ENCODE measurements at places on chromosomes 6 and 20.

- DNase-seq, result no peak
These were observed 16.7 kb downstream of the PLAGL2 start for GRCh38 chr20:32190616-32191415.

- no peak for DNase-seq
These were observed 37.4 kb downstream of the ATXN1 start for GRCh38 chr6:16723826-16724225.

DNA sequence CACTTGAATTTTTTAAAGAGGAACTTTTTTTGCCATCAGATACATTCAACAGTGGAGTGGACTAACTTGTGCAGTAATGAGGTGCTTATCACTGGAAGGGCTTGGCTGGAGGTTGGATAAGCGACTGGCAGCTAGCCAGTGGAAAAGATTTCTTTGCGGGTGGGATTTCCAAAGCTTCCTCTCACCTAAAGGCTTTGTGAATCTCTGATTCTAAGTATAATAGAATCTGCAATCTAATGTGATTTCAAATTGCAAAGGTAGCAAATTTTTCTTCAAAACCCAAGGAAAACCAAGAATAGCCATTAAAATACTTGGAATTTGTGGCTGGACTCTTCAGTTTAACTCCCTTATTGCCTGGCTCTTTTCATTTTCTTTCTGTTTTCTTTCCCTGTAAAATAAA lies 460.4 kb upstream of the MARCKS start:
- no peak for DNase-seq

DNA sequence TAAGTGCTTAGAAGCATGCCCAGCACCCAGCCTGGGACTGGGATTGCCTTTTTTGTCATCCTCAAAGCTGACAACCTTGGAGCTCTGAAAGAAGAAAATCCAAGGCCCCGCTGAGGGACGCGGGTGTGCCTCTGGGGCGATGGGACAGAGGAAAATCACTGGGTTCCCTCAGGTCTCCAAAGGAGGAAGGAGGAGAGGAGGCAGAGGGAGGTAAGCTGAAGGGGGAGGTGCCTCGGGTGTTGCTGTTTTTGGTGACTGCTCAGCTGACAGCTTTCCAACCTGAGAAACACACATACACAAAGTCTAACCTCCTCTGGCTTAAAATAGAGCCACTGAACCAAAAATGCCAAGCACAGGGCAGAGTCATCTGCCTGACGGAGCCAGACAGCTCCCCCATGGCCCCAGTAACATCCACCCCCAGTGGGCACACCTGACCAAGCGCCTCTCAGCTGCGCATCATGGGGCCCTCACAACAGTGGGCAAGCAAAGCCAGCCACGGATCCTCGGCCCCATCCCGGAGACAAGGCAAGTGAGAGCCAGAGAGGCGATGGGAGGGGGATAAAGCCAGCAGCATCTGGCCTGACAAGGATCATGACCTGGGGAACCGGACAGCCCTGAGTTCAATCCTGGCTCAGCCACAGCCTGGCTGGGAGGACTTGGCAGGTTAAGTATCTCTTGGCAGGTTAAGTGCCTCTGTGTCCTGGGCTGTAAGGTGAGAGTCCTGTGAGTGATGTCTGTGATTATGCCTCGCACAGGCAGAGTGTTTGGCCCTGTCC lies 3.2 kb upstream of the KCNK15 start:
- DNase-seq, result no peak

DNA sequence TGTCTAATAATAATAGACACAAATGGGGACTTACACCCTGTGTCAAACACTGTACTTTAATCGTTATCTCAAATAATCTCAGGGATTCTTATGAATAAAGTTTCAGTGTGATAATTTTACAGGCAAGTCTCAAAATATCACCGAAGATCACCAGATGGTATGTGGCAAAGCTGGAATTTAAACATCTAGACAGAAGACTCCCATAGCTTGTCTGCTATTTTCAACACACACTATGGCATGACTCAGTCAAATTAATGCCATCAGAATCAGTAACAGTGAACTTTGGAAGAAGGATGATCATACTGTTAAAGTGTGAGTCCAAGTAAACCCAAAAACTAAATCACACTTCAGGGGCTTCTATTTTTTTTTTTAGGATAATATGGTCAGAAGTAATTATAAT lies 867.6 kb upstream of the FLRT3 start:
- DNase-seq, result no peak

GRCh38 chr6:36671687-36672375 lies 6.7 kb upstream of the CDKN1A start:
- DNase-seq, result no peak

- DNase-seq, result peak; percentile 79
These were observed 116.0 kb downstream of the TRIM27 start for GRCh38 chr6:28807682-28808280.

- DNase-seq, result no peak
These were observed 5.3 kb downstream of the SCAF8 start for GRCh38 chr6:154738551-154738961.

GRCh38 chr6:8100159-8100854 lies 2.0 kb downstream of the EEF1E1 start:
- DNase-seq, result no peak

DNA sequence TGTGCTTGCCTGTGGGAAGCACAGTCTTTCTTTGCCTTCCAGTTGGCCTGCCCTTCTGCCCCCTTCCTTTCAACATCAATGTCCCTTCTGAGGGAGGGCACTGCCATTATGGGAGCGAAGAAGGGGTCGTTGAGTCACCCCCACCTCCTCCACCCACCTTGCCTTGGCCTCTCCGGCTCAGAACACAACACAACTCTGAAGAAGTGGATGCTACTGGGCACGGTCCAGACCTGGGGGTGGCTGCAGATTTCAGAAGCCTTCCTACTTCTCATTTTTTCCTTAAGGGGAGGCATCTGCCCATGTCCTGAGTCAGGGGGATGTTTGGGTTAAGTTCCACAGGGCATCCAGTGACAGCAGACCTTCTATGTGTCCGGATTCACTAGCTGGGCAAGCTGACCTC lies 72.1 kb downstream of the GFOD1 start:
- DNase-seq, result no peak

DNA sequence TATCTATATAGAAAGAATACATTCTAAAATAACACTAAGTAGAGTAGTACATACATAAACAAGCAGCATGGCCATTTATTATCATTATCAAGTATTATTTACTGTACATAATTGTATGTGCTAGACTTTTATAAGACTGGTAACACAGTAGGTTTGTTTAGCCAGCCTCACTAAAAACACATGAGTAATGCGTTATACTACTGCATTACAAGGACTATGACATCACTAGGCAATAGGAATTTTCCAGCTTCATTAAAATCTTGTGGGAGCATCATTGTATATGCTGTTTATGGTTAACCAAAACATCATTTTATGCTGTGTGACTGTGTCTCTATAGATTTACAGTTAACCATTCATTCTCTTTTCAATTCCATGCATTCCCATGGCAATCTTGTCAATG lies 131.7 kb upstream of the HDGFL1 start:
- no peak for DNase-seq

- no peak for DNase-seq
These were observed 46.9 kb upstream of the ADGRF4 start for GRCh38 chr6:47651505-47651944.

- DNase-seq, result no peak
These were observed 35.3 kb downstream of the BEND3 start for GRCh38 chr6:107080036-107080435.

- DNase-seq, result no peak
These were observed 109.3 kb downstream of the TRDN start for GRCh38 chr6:123527406-123527805.

- DNase-seq, result no peak
These were observed 82.6 kb downstream of the FAM217A start for GRCh38 chr6:3996349-3996748.

GRCh38 chr6:159093609-159094443 lies 49.0 kb upstream of the TAGAP start:
- DNase-seq, result no peak

DNA sequence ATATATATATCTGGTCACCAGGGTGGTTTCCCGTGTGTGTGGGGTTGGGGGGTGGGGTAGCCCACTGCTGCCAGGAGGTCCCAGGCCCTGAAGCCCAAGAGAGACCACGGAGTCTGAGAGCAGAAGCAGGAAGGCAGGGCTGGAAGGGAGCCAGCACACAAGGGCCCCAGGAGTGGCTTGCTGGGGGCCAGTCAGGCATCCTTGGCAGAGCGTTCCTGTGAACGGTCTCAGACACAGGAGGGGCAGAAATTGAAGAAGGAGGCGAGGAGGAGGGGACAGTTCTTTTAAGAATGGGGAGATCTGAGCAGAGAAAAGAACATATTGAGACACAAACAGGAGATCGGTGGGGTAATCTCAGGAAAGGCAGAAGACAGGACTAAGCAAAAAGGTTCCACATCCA lies 1.9 kb upstream of the EBF4 start:
- no peak for DNase-seq

DNA sequence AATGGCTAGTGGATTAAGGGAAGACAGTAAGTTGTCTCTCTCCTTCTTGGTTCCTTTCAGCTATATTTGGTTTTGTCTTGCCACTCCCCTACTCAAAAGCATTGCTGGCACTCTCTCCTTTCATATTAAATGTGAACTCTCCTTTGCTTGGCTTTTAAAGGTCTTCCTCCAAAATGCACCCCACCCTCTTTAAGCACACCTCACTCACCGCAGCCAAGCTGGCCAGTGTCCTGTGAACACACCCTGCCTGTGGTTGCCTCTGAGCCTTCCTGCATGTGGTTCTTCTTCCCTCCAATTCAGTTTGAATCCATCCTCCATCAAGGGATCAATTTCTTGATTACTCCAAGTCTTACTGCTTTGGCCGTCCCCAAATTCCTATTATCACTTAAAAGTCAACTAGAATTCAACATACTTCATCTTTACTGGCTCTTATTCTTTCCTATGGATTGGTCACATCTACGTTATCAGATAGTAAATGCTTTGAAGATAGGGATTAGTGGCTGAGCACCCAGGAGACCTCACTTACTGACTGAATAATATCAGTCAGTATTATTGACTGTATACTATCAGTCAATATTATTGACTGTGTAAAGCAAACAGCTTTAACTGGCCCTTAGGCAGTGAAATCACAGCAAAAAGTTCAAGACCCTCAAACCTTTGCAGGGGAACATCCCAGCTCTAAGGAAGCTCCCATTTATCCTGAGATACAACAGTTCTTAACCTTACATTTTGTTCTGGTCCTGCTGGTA lies 41.6 kb upstream of the SPDEF start:
- no peak for DNase-seq

GRCh38 chr6:12269110-12269509 lies 21.1 kb upstream of the EDN1 start:
- DNase-seq, result no peak

GRCh38 chr20:9617940-9618339 lies 103.5 kb downstream of the LAMP5 start:
- DNase-seq, result no peak

DNA sequence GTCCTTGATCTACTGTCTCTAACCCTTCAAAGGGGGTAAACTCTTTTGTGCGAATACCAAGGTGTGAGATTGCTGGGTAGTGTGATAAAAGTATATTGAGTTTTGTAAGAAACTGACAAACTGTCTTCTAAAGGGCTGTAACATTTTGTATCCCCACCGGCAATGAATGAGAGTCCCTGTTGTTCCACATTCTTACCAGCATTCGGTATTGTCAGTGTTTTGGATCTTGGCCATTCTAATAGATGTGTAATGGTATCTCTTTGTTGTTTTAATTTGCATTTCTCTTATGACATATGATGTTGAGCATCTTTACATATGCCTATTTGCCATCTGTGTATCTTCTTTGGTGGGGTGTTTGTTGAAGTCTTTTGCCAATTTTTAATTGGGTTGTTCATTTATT lies 1090.7 kb downstream of the KIF16B start:
- DNase-seq, result no peak

- DNase-seq, result no peak
These were observed 70.5 kb upstream of the MYLIP start for GRCh38 chr6:16058201-16058928.

DNA sequence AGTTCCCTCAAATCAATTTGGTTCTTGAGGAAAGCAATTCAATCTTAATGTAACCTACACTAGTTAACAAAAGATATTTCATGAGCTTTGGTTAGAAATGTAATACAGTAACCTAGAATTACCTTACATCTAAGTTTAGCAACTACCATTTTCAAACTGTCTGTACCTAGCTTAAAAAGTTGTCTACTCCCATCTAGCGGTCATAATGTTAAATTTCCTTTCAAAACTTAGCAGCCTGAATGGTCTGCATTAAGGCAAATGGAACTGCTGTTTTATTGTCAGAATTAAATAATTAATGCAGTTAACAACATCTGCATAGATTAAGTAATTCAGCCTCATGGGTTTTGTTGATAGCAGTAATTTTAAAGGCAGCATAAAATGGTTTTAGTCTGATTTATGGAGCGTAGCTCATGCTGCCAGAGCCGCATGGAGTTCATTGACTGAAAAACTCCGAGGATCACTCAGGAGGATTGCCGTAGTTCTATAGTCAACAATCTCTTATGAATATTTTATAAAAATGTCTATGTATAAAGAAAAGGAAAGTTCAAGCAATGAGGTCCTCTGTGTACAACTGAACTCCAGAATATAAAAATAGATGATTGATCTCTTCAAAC lies 485.4 kb upstream of the MANEA start:
- DNase-seq, result peak; percentile 32

GRCh38 chr6:34243131-34243771 lies 5.6 kb downstream of the SMIM29 start:
- no peak for DNase-seq

- DNase-seq, result no peak
These were observed 69.8 kb downstream of the SNAP25 start for GRCh38 chr20:10288421-10288820.

GRCh38 chr6:139135578-139136545 lies 982 bp downstream of the HECA start:
- no peak for DNase-seq

- no peak for DNase-seq
These were observed 64.5 kb upstream of the SLC22A1 start for GRCh38 chr6:160057080-160057479.

DNA sequence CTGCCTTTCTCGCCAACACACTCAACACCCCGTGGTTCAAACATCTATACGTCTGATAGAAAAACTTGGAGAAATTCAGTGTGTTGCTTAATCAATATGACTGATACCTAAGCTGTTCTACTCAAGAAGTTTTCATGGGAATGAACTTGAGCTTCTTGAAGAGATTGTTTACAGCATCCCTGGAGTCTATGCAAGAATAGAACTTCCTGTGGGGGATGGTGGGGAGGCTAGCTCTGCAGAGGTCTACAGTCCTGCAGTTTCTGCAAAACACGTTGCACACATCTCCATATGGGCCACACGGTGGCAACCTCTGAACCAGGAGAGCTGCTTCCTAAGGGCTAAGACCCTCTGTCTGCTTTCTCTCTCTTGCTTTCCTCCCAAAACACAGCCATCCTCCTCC lies 32.7 kb upstream of the FANCE start:
- DNase-seq, result peak; percentile 11

- no peak for DNase-seq
These were observed 45.8 kb upstream of the PNRC1 start for GRCh38 chr6:89034586-89035251.

GRCh38 chr6:70225055-70225454 lies 77.8 kb downstream of the COL9A1 start:
- DNase-seq, result no peak

DNA sequence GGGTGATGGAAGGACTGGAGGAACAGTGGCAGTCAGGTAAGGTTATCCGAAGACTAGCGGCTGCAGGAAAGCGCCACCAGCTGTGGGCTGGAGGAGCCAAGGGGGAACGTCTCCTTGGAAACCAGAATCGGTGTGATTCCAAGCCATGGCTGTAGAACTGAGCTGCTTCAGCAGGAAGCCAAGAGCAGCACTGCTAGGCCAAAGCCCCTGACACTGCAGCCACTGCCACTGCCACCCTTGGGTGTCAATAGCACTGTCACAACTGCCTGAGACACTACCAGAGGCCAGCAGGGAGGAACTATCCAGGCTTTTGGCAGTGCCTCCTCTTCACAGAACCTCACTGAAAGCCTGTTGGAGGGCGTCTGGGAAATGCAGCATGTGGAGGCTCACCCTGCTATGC lies 289.6 kb upstream of the SUPT3H start:
- DNase-seq, result no peak
